ENCODE measurements at places on chromosomes 4 and X.
A peak's percentile ranks its signal among the peaks of the same experiment; 100 is the strongest.

GRCh38 chrX:155022585-155022984 is at the start of gene F8:
Gene F8, minus strand, starts transcription at chrX:155022723. Its CDS starts 171 bp downstream, at chrX:155022552.
- ATAC-seq, result no peak

- ATAC-seq, result no peak
Measured at GRCh38 chr4:7559316-7559715, 124.6 kb upstream of the PSAPL1 start.

GRCh38 chr4:78768452-78769180 is 7.5 kb upstream of the BMP2K start:
- ATAC-seq, result peak; percentile 80

GRCh38 chrX:131985526-131986049 is 37.5 kb upstream of the STK26 start:
- no peak for ATAC-seq

GRCh38 chr4:150136036-150136435 is 57.8 kb downstream of the DCLK2 start:
- no peak for ATAC-seq

- ATAC-seq, result no peak
Measured at GRCh38 chr4:105357258-105357980, 116.4 kb downstream of the PPA2 start.

- ATAC-seq, result no peak
Measured at GRCh38 chrX:153593811-153594500, 5.0 kb downstream of the CCNQ start.

- ATAC-seq, result no peak
Measured at GRCh38 chr4:186228514-186228894, 1.2 kb downstream of the KLKB1 start.

GRCh38 chr4:1400831-1401408 is 5.3 kb downstream of the NKX1-1 start:
- no peak for ATAC-seq

- ATAC-seq, result peak; percentile 64
Measured at GRCh38 chr4:40280586-40280985, 54.5 kb upstream of the CHRNA9 start.

DNA sequence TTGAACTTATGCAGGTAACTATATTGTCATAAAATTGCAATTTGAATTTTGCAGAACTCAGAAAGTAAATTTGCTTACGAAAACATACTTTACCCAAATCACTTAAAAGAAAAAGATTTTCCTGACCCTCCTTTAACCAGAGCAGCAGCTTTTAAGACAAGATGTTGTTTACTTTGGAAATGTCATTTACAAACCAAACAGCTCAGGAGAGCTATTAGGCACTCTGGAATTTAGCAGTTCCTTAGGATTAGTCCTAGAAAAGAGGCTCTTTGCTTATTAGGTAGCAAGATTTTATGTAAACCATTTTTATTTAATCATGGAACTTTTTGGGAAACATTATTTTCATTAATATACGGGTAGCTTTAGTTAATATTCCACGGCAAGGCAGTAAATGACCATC is 765.7 kb upstream of the POU3F4 start:
- ATAC-seq, result no peak

GRCh38 chr4:83703752-83704151 is 167.8 kb downstream of the GPAT3 start:
- ATAC-seq, result no peak

GRCh38 chrX:51955200-51955599 is 61.8 kb downstream of the MAGED1 start:
- ATAC-seq, result peak; percentile 56

GRCh38 chr4:12421364-12421763 is 992.7 kb upstream of the HS3ST1 start:
- ATAC-seq, result no peak

Data from activated CD4-positive, CD25-positive, alpha-beta regulatory T cell treated with anti-CD3 and anti-CD28 coated beads, Interleukin-2, amount 50 U/mL, for 24 hours (primary cell).